Right kidney (tissue), 9 donors: ENCODE measurements at places on chromosomes 6 and 20.

GRCh38 chr20:50776122-50776817, 18.6 kb upstream of the BCAS4 start:
- DNase-seq = no peak

DNA sequence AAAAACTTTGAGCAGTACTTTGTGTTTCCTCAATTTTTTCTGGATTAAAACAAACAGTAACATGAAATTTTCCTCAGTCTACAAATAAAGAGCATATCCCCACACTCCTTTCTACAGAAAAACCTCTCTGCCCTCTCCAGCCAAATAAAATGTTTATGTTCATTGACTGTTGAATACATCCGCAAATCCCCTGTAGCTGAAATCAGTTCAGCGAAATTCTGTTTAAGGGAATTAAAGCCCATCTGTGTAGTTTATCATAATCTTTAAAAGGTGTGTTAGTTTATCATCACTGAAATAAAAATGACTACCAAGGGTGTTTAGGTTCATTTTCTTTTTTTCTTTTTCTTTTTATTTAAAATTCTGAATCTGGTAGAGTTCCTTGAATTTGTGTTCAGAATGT, 157.8 kb upstream of the RUNX2 start:
- no peak for DNase-seq

DNA sequence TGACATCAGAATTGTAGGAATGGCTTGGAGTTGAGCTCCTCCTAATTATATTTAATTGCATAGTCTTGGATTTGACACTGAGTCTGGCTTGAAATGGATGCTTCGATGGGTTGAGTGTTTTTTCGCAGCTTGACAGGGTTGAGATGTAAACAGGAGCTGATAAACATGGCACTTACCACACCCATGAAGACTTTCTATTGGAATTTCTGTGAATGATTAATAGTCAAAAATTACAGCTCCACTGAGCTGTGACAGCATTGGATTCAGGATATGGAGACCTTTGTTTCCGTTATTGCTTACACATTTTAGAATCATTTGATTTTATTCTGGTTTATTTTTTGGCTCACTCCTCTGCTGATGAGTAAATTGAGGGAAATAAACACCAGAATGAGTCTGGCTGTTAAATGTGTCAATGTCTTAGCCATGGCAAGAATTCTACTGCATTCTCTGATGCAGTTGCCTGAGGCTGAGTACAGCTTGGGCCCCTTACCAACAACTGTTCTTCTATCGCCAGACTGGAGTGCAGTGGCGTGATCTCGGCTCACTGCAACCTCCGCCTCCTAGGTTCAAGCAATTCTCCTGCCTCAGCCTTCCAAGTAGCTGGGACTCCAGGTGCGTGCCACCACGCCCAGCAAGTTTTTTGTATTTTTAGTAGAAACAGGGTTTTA, 128.1 kb upstream of the DOK5 start:
- DNase-seq = peak; percentile 4

DNA sequence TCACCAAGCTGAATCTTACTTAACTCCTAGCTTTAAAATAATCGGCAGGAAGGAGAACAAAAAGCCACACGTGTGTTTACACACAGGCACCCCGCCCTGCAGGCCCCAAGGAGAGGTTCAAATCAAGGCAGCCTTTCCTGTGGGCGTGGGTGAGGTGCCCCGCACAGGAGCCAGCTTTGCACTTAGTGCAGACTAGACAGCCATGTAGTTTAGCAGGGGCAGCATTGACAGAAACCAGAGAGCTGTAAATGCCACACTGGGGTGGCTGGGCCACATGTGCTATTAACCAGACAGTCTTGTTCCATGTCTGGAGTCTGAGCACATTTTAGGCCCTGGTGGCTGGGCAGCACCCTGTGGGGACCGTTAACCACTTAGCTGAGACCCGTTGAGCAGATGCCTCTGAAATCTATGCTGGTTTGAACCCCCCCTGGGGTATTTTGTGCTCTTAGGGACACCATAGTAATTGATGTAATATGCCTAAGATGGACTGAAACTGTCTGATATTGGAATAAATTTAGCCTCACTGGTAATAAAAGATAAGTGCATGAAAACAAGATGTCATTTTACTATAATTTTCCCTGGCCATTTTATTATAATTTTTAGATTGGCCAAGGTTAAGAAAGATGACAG, 106.4 kb upstream of the KCNG1 start:
- no peak for DNase-seq

GRCh38 chr6:37882292-37882691, 62.8 kb downstream of the ZFAND3 start:
- no peak for DNase-seq

- no peak for DNase-seq
Measured at GRCh38 chr20:10314198-10314597, 95.6 kb downstream of the SNAP25 start.

GRCh38 chr6:126055449-126055848, 69.1 kb downstream of the TRMT11 start:
- DNase-seq = no peak

DNA sequence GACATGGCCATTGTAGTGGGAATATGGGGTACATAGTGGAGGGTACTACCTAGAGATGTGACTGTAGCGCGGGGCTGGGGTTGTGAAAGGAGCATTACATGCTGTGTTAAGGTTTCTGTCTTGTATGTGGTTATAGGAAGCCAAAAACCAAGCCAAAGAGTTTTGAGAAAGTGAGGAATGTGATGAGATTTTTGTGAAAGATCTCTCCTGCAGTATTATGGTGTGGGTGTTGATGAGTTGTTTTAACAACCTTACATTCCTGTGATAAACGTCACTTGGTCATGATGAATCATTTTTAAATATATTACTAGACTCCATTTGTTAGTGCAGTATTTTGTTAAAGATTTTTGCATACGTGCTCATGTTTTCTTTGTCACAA, 48.9 kb downstream of the ZFAND3 start:
- no peak for DNase-seq

- no peak for DNase-seq
Measured at GRCh38 chr20:32244150-32244823, 33.2 kb upstream of the KIF3B start.

GRCh38 chr20:990293-990959, 11.7 kb downstream of the RSPO4 start:
- DNase-seq = no peak

DNA sequence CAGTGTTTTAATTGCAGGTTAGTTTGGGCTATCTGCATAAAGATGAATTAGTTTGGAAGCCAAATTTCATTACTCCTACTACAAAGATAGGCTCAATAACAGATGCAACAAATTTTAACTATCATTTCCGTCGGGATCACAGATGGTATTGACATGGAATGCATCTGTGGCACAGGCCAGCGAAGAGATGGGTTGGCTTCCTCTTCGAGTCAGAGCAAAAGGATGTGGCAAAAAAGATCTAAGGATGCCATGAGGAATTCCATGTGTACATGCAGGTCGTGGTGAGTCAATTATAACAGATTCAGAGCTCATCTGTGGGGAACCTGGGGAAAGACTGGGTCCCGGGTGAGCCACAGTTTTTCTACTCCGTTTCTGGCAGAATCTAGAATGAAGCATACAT, 83.0 kb upstream of the CITED2 start:
- DNase-seq = no peak

DNA sequence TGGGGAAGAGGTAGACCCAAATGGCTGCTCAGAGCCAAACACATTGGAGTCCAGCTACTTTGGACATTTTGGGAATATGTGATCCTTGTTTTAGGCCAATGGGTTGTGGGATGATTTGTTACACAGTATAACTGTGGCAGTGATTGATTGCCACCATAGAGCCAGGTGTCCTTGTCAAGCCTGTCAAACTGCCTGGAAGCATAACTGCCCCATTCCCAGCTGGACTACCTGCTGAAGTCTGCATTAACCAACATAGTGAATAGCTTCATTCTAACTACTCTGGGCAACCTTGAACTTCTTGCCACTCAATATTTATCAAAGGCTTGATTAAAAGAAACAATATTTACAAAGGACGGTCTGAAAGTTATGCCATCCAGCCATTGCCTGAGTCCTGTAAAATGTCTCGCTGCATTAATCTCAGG, 164.7 kb downstream of the LINC00237 start:
- DNase-seq = no peak

DNA sequence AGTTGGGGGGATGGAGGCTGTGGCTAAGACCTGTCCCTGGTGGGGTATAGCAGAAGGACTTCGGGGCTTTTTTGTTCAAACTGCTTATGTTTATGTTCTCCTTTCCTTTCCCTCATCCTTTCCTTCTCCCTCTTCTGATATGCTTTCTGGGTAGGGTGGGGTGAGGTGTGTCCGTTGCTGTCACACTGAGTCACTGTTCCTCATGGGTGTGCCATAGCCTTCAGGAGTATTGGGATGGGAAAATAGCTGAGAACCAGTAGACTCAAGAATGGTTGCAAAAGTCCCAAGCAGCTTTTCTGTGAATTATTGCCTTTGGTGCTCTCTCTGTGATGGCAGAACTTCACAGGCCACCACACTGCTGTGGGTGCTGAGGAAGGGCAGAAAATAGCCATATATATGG, 39.6 kb downstream of the TPD52L1 start:
- no peak for DNase-seq

DNA sequence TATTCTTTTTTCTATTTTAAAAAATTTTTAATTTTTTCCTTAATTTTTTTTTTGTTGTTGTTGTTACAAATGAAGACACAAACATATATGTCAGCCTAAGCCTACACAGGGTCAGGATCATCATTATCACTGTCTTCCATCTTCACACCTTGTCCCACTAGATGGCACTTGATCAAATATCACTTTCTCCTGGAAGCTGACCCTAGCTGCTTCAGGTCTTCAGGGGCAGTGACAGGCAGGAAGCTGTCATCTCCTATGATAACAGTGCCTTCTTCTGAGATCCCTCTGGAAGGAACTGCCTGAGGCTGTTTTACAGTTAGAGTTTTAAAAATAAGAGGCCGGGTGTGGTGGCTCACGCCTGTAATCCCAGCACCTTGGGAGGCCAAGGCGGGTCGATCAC, 70.2 kb upstream of the EEF1E1 start:
- DNase-seq = no peak

DNA sequence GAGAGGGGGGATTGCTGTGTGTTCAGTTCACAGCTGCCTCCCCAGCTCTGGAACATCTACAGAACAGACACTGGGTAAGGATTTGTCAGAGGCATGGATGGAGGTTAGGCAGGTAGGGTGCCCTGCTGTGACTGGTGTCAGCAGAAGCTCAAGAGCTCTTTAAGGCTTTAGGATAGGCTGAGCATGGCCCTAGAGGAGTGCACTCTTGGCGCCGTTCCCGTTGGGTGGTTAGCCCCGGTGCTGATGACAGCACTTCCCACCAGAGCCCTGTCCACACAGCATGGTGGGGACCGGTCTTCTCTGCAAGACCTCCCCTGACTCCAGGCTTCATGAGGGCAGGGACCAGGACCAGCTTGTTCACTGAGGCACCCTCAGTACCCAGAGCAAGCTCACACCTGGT, 262.0 kb downstream of the BMP7 start:
- no peak for DNase-seq

DNA sequence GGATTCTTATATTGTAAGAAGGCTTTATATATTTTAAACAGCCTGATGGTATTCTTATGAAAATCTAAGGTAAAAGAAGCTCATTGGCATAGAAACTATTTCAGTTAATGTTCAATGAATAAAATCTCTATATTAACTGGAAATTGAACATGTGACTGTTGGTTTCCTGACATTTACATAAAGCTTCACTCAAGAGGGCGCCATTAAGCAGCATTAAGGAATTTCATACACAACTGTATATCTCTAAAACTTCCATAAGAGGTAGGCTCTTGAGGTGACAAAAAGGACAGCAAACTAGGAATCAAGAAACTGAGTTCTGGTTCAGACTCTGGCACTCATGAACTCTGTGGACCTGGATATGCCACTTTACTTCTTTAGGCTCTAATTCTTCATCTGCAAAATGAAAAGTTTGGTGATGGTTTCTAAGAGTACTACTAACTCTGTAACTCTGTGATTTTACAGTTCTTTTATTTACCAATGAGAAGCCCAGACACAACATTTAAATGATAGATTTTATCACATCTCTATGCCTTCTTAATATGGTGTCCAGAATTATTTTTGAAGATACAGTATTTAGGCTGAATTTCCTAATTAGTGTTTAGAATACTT, 147.5 kb downstream of the FLRT3 start:
- DNase-seq = peak; percentile 7

DNA sequence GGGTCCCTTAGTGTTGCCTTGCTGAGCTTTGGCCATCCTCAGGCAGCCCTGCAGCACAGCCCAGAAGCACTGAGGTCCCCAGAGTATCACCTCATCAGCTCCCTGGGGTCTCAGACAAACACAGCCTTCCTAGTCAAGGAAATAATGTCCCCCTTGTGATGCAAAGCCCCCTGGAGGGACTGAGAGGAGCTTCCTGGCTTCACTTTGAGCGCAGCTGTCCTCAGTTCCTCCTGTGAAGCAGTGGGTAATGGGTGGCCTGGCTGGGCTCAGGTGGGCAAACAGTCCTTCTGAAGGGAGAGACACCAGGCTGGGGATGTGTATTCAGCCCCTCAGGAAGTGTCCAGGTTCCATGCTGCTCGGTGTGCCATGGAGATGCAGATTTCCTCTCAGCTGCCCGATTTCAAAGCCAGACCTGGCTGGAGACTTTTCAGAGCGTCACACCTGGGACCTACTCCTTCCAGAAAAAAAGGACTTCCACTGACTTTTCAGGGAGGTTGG, 79.2 kb upstream of the FOXA2 start:
- no peak for DNase-seq

DNA sequence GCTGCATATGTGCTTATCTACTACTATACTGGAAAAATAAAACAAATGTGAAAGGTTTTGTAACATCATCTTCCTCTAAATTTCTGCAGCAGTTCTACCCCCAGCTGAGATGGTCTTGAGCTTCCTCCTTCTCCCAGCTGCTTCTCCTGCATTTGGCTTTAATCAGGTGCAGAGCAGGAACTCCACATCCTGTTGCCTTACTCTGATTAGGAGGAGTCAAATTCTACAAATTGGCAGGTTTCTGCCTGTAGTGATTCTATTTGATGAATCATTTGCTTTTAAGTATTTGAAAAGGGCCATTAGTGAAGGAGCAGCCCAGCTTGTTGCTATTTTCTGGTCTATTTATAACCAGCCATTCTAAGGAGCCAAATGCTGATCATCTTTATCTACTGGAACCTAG, 224.5 kb downstream of the GMDS start:
- DNase-seq = no peak

- no peak for DNase-seq
Measured at GRCh38 chr20:52105442-52106422, 85.8 kb downstream of the ZFP64 start.

- DNase-seq = no peak
Measured at GRCh38 chr20:44467289-44467883, 8.3 kb upstream of the TTPAL start.

DNA sequence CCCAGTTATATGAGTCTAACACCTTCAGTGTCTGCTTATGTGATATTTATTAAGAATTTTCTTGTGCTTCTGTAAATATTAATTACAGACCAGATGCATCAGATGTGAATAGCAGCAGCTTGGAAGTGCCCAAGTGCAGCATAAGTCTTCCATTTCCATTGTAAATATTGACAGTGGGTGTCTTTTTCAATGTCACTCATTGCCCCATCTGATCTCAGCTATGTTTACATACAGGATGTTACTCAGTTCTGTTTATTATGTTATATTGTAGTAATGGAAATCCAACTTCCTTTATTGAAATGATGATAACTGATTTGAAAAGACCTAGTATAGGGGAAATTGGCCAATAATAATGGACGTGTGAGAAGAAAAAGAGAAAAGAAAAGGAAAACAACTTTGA, 296.7 kb downstream of the SAMD5 start:
- DNase-seq = no peak

- no peak for DNase-seq
Measured at GRCh38 chr6:2850538-2851113, 9.0 kb upstream of the SERPINB1 start.

GRCh38 chr20:15708984-15709598, 864.2 kb downstream of the KIF16B start:
- no peak for DNase-seq
